Left renal cortex interstitium (tissue), 4 donors: ENCODE measurements at places on chromosomes 2 and 18. TPM values are rescaled to one million over a fixed set of nuclear protein-coding genes. Genes with fewer than 3 reads are reported as not detected.

DNA sequence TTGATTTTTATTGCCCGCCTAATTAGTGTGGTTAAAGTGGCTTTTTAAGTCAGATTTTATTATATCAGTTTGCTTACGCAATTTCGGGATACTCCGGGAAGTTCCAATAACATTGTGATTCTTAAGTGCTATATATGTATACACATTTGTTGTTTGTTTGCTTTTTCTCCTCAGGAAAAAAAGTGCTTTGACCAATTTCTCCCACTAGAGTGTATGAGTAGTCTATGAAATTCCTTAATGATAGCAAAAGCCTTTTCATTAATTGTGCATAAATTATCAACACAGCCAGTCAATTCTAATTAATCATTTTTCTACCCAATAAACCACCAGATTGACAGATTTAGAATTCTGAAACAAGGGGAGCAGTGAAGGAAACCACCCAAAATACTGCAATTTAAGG is 172.2 kb downstream of the DPP10 start:
- DNase-seq, result no peak

DNA sequence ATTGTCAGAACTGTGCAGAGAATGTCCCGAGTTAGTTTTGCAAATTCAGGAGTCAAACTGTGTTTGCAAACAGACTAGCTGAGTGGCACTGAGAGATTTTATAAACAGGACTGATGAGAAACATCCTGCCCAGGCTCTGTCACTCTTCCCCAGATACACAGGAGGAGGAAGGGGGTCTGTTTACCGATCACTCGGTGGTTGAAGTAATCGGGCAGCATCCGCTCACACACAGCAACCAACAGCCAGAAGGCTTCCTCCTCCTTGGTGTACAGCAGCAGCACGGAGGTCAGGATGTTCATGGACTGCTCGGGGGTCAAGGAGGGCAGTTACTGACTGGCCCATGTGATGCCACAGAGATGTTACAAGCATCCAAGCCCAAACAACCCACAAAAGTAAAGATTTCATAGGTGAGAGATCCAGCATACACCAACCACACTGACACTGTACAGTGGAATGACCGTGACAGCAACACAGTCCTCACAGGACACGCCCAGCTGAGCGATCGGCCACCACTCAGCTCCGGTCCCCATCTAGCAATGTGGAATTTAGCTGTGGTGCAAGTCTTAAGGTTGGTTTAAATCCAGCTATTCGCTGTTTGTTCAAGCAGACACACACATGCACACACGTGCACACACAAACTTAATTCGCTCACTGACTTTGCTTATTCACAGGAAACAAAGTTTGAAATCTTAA is 30.1 kb downstream of the RPL31 start:
- no peak for DNase-seq

DNA sequence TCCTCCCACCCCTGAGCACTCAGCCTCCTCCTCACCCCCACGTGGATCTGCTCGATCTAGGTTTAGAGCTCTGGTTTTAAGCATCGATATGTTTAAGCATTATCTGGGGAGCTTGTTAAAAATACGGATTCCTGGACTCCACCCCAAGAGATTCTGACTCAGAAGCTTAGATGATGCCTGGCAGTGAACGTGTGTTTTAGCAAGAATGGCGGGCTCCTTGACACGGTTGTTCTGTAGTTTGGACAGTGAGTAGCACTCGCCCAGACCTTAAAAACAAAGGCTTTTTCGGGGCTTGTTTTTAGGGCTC is 47.3 kb downstream of the LDLRAD4 start:
- DNase-seq, result no peak

DNA sequence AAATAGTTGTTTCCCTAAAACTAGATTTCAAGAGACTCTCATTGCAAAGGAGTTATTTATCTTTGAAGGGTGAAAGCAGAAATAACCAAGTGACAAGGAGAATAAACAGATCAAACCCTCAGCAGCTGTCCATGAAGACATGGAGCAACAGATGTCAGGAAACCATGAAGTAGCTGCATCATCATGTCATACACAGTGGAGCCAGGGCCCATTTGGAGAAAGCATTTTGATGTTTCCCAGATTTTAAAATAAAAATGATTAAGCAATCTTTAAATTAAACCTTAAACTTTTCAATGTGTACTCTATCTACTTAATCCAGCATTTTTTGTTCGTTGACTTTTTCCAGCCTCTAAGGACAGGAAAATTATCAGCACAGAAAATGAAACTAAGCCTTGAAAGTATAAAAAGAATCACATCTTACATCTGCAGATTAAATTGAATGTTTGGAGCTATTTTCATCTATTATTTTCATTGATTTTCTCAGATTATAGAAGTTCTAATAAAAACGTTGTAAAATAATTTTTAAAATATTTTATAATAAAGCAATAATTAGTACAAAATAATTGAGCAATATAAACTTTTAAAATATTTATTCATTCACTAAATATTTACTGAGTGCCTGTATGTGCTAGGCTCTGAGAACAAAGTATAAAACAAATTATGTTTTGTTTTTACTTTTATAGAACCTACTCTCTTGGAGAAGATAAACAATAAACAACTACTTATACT is 860.1 kb downstream of the BCL11A start:
- no peak for DNase-seq

GRCh38 chr2:179565807-179566206 is 295.6 kb downstream of the ZNF385B start:
- DNase-seq, result no peak

DNA sequence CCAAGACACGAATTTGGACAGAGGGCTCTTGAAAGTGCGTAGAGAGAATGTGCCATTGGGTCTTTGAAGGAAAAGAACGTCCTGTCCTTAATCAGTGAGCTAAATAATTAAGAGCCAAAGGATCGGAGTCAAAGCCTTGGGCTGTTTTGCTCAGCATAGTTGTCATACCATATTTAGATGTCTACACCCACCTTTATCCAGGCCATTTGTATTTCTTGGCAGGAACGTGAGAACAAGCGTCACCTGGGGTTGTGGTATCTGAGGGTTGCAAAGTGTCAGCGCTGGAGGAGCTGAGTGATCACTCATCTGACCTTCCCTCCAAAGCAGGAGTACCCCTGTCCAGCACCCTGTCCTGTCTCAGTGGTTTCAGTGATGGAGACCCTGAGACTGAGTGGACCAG is 4.5 kb downstream of the LPIN1 start:
- no peak for DNase-seq

DNA sequence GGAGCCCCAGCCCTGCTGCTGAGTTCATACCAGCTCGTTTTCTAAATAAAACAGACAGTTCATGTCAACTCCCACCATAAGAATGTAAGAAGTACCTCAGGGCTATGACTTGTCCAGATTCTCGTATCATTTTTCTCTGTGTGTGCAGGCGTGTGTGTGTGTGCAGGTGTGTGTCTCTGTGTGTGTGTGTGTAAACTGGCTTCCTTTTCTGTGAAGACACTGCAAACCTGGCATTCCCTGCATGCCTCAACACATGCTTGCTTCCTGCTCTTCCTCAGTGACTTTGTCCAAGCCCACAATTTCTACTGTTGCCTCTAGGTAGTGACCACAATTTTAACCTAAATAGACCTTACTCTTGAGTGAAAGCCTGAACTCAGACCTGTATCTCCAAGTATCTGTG is 879.0 kb downstream of the SLC4A3 start:
- DNase-seq, result no peak

GRCh38 chr2:79980816-79981215 is 323.7 kb downstream of the LRRTM1 start:
- no peak for DNase-seq

- no peak for DNase-seq
Observed at GRCh38 chr2:163730556-163730955, 5.3 kb downstream of the FIGN start.

DNA sequence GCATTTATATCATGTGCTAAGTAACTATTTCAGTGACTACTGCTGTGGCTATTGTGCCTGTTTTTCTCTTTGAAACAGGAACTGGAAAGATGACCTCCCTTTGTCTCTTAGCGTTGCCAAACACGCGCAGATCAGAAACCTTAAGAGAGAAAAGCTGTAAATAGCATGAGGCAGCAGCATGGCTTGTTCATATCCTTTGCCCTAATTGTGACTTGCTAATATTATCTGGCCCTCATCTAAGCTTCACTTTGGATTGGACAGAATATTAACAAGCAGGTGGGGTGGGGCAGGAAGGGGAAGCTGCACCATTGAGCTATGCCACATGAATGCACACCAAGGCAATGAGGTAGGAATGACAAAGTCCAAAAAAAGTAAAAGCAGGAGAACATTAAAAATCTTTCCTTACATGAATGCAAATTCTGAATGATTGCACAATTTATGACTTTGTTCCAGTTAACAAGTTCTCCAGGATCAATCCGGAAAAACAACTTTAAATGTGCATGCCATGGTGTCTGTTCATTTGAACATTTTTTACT is 128.4 kb downstream of the IRS1 start:
- no peak for DNase-seq

GRCh38 chr2:158664987-158665386 is 130.1 kb upstream of the DAPL1 start:
- no peak for DNase-seq

- DNase-seq, result no peak
Observed at GRCh38 chr2:72004976-72005375, 142.7 kb downstream of the CYP26B1 start.

DNA sequence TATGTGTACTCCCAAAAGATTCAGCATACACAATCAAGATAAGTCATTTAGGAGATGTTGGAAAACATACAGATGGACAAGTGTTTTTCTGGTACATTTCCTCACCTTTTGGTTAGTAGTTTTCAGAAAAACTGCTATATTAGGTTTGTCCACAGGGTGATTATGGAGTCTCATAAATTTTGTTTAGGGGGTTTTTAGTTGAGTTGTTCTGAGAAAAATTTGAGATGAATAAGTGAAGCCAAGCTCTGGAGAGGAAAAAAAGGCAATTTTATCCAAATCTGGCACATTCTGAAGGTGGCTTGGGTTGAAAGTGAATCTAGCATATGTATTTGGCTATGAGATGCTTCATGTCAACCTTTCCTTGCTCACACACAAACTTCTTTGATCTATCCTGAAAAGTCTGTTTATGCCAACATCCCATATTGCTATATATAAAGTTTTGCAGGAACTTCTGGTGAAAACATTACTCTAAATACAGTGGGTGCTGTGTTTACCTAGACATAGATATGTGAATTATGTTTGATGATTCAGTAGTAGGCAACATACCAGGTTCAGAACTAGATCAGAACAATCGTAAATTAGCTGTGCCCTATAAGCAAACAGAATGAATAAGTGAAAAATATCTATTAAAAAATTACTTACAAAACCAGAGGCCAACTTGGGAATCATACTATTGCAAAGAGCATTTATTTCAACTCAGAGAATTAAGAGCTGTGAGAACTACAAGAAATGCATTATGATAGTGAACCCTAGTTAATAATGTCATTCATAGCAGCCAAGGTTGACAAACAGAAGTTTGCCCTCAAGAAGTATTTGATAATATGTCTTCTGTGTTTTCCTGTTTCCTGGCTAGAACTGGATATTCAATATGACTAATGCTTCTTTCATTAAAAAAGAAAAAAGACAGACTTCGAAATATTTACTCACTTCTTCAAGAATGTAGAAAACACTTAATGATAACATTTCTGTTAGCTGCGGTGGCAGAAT is 552.0 kb downstream of the IRS1 start:
- DNase-seq, result no peak

DNA sequence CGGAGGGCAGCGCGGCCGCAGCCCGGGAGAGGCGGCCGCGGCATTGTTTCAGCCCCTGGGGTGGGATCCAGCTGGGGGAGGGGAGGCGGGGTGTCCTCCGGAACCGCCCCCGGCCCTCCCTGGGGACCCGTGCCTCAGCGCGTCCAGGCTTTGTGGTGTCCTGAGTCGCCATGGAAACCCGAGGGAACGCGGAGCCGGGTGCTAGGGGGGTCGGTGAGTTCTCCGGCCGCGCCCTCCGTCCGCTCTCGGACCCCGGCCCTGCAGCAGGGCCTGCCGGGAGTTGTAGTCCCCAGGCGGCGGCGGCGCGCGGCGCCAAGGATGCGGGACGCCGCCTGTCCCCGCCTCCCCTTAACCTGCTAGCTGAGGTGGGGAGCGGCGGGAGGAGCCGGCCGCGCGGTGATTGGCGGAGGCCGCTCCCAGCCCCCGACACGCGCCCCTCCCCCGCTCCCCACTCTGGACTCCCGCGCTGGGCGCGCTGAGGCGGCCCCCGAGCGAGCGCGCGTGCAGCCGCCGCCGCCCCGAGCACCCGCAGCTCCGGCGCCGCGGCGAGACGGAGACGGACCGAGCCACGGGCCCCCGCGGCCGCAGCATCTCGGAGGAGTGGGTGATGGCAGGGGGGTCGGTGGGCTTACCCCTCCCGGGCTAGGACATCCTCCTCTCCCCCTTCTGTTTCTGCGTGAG is at the start of gene DPYSL5:
Gene DPYSL5 (plus strand): TSS at position 478 of the 681 bp plus-strand sequence. CDS start 50,368 bp downstream, outside the sequence.
- no peak for DNase-seq

- DNase-seq, result no peak
Observed at GRCh38 chr2:109339519-109339966, 210.5 kb downstream of the SH3RF3 start.

- DNase-seq, result no peak
Observed at GRCh38 chr18:54268751-54269150, 566 bp upstream of the POLI start.

DNA sequence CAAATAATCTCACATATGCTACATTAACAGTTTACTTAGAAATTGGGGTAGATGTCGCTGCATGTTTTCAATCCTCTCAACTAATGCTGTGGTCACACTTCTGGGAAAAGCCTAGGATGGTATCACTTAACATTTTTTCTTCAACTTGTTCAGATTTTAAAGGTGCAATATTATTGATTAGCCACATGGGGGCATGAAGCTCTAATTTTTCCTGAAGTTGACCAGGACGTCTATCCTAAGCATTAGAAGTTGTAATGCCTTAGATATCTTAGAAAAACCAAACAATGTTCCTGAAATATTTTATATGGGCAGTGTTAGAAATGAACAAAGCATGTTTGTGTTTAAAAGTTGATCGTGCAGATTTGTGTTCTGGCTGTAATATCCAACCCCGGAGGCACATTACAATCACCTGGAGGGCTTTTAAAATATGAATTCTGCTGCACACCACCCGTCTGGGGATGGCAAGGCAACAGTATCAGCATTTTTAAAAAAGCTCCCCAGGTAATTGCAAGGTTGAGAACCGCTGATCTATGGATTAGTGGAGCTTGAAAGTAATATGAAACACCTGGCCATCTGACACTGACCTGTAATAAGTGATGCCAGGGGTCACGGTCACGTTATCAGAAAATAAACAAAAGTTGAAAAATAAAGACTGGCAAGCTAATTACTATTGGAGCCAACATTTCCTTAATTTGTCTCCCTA is 100.5 kb upstream of the LMAN1 start:
- DNase-seq, result no peak

SULT1C4 gene
- polyA plus RNA-seq, result 41.3 TPM

ONECUT2 gene
- 0.10 TPM for polyA plus RNA-seq

OXER1 gene
- polyA plus RNA-seq, result 6.0 TPM

RUFY4 gene
- polyA plus RNA-seq, result 0.27 TPM

DSC1 gene
- 2.6 TPM for polyA plus RNA-seq

GKN2 gene
- polyA plus RNA-seq, result not detected
